Kidney (tissue), 22 donors: ENCODE measurements at places on chromosomes 12 and 14. TPM values are rescaled to one million over a fixed set of nuclear protein-coding genes. Genes with fewer than 3 reads are reported as not detected.

DNA sequence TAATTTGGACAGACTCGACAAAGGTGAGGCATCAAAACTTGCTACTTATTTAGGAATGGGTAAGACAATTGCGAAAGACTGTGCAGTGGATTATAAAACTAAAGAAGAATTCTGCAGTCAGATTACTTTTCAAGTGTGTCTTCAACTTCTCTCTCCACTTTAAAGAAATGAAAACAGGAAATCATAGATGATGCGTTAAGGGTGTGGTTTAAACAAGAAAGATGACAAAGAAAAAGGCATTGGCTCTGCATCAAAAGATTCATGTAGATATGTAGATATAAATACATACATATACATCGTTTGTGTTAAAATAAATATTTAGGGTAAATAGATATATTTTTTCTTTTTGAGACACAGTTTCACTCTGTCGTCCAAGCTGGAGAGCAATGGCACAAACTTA lies 74.6 kb upstream of the PARP11 start:
- no peak for DNase-seq

- DNase-seq = no peak
These were observed 87.8 kb downstream of the FLRT2 start for GRCh38 chr14:85617791-85618190.

DNA sequence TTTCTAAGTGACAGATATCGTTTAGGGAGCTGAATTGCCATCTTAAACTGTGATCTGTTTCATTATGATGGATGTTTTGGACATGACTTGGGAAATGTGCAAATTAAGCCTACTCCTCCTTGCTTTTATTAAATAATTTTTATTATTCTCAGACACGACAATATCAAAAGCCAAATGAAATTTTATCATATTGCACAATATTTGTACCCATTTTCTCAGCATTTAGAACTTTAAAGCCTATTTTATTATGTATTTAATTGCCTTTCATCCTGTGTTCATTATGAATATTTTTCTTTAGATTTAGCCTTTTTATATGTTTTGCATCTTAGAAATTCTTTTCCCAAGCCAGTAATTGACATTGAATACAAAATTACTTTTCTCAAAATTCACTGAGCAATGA lies 102.9 kb downstream of the PPHLN1 start:
- no peak for DNase-seq

- no peak for DNase-seq
These were observed 105.4 kb downstream of the ALX1 start for GRCh38 chr12:85385406-85385805.

Gene NRXN3
- 1.5 TPM for polyA plus RNA-seq

DNA sequence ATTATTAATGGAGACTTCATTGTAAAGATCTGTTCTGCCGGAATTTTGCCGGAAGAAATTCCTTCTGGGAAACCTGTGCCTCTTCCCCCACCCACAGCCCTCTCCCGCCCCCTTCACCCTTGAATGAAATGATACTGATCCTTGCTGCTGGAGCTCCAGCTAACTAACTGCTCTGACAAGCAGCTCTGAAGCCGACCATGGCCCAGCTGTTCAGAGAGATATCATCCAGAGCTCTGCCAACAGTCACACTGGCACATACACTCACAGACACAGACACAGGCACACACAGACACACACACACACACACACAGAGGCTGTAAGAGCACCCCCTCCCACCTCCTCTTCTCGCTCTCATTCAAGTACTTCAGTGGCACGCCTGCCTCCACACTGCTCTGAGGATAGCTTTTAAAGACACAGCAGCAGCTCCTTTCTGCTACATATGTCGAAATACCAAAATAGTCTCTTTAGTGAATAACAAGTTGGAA lies 88.6 kb downstream of the R3HDM2 start:
- peak; percentile 59 for DNase-seq

DNA sequence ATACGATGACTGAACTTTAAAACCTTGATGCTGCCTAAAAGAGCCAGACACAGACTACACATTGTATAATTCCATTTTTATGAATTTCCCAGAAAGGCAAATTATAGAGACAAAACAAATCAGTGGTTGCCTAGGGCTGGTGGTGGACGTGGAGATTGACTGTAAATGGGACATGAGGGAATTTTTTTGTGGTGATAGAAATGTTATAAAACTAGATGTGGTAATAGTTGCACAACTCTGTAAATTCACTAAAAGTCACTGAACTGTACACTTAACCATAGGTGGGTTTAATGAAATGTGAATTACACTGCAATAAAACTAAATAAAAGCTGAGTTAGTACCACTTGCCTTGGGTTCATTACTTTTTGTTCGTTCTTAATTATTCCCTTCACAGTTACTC lies 72.1 kb downstream of the PLEKHA5 start:
- DNase-seq = no peak

Gene GYS2
- not detected for polyA plus RNA-seq
